Non-pigmented ciliary epithelial cell (primary cell): ENCODE measurements at places on chromosomes 3 and 15.

- no peak for DNase-seq
These were observed 6.9 kb downstream of the CILP start for GRCh38 chr15:65204236-65204930.

- no peak for DNase-seq
These were observed 129.7 kb downstream of the NR2E3 start for GRCh38 chr15:71939981-71940588.

DNA sequence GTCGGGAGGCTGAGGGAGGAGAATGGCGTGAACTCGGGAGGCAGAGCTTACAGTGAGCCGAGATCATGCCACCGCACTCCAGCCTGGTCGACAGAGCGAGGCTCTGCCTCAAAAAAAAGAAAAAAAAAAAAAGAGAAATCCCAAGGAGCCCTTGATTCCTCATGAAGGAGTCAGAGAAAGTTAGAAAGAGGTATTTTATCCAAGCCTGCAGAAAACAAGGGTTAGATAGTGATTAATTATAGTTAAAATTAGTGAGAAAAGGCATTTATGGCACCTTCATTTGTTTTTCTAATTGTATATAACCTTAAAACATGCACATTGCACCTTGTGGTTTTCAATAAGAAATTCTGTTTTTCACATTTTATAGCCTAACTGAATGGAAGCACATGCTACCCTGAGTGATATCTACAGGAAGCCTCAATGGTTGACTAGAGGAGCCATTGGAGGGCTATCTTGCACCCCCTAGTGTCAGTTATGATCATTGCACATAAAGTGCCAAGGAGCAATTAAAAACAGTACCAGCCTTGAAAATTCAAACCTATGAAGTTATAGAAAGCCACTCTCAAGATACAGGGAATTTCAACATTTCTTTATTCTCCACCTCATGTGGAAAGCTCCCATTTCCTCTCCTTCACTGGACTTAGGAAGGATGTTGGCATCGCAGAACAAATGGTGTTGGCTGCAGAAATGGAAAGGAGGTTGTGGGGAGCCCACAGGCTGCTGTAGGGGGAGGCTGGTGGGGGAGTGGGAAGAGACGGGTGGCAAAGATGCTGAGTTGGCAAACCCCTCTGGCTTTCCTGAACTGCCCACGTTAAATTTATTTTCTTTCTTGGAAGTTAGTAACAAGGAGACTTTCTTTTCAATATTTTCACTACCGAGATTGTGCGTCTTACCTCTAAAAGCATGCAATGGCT is 48.5 kb downstream of the ITGA11 start:
- DNase-seq = no peak

- no peak for DNase-seq
These were observed 8.9 kb upstream of the BUB1B start for GRCh38 chr15:40151991-40152390.
